ENCODE measurements at places on chromosomes 3 and 15.

DNA sequence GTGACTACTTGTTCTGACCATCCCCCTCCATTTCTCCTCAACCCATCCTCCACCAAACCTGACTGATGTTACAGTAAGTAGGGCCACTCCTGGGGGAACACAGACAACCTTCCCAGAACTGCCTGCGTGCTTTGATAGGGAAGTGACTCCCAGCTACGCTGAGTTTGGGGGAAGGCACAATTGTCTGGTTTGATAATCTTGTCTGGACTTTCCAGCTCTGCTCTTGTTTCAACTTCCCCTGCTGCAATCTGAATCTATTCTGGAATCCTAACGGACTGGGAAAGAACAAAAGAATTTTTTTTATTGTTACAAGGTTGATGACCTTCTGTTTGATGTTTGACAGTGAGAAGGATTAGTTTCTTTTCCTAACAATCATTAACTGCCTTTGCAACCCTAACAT, 895.6 kb downstream of the ROBO1 start:
- no peak for DNase-seq

- DNase-seq = peak; percentile 37
Measured at GRCh38 chr15:59689626-59690236, 611 bp upstream of the BNIP2 start.

DNA sequence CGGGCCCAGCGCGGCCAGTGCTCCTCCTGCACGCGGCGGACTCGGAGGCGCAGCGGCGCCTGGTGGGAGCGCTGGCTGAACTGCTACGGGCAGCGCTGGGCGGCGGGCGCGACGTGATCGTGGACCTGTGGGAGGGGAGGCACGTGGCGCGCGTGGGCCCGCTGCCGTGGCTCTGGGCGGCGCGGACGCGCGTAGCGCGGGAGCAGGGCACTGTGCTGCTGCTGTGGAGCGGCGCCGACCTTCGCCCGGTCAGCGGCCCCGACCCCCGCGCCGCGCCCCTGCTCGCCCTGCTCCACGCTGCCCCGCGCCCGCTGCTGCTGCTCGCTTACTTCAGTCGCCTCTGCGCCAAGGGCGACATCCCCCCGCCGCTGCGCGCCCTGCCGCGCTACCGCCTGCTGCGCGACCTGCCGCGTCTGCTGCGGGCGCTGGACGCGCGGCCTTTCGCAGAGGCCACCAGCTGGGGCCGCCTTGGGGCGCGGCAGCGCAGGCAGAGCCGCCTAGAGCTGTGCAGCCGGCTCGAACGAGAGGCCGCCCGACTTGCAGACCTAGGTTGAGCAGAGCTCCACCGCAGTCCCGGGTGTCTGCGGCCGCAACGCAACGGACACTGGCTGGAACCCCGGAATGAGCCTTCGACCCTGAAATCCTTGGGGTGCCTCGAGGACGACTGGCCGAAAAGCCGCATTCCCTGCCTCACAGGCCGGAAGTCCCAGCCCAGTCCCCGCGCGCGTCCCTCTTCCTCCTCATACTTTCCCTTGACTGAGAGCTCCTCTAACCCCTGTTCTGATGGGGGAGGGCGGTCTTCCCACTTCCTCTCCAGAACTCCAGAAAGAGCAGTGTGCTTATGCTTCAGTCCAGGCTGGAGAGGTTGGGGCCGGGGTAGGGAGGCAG, 1.4 kb upstream of the IL17RC start:
- DNase-seq = peak; percentile 26

DNA sequence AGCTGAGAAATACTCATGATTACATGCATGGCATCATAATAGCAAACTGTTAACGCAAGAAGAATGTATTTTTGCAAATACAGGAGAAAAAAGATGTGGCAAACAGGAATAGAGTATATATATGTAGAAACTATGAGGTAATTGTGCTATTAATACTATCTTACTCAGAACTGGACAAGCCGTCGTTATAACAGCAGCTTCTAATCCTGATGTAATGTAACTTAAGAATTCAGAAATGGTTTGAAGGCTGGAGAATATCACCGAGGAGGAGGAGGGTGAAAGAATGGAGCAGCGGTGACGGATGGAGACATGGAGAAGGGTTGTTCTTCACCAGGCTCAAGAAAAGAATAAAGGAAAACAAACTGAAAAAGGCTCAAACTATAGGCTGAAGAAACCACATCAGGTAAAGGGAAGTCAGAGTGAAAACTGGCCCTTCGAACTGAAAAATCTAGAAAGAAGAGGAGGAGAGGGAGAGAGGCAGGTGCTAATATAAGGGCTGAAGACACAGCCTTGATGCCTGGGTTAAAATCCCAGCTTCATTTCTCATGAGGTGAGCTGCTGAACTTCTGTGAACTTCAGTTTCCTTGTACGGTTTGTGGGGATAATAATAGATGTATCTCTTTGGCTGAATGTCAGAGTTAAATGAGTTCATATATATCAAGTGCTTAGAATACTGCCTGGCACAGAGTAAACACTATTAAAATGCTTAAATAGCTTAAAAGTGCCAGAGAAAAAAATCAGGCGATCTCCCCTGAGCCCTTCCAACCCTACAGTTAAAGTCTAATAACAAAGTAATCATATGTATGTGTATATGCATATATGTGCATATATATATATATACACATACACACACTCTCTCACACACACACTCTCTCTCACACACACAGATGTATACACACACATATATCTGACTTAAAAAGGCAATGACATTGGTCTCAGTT, 43.9 kb downstream of the GOLIM4 start:
- DNase-seq = no peak

DNA sequence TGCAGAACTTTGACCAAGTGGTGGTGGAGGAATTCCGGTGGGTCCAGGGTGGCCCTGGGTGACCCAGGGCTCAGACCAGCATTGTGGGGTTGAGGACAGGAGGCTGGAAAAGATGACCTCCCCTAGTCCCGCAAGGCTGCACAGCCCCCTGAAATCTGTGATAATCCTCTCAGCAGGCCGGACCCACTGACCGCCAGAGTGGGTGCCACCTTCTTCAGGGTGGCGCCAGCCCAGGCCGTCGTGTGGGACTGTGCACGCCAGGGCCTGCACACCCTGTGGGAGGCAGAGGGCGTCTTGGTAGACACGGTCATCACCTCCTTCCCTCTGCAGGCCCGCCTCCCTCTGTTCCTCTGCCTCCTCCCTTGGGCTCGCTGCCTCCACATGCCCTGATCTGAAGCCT, 137.7 kb downstream of the TBC1D2B start:
- DNase-seq = no peak

- no peak for DNase-seq
Measured at GRCh38 chr15:36511594-36511993, 67.8 kb upstream of the CDIN1 start.

DNA sequence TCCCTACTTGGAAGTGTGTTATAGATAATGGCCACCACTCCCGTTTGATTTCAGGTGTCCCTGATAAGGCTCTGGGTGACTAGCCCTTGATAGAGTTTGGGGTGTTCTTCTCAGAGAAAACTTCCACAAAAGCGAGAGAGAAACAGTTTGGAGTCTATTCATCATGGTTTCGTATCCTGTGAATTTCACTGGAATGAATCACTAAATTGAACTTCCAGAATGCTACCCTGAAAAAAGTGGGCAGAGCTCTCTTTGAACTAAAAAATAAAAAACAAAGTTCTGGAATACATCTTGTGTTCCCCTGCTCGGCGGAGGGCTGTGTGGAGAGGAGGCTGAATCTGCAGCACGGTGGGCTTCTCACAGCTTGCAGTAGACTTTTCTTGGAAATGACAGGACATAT, 52.8 kb upstream of the FAM98B start:
- no peak for DNase-seq

DNA sequence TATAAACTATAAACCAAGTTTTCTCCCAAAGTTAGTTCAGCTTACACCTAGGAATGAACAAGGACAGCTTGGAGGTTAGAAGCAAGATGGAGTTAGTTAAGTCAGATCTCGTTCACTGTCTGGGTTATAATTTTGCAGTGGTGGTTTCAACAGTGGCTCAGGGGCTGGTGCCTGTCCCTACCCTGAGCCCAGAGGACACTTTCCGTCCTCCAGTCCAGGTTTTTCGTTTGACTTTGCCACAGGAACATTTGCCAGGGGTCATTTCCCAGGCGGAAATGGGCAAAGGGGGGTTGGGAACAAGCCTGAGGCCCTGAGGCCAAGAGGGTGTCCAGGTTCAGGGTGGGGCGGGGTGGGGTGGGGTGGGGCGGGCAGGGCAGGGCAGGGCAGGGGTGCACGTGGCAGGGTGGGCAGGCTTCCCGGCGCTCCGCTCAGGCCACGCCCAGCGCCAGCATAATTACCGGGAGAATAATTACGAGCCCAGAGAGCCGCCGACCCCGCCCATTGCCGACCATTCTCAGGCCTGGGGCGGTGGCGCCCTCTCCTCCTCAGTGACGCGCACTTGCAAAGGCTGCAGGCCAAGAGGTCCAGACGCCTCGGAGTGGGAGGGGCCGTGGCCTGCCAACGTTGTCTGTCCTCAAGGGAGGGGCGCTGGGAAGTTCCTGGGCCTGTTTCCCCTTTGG, 70.4 kb downstream of the KLF13 start:
- no peak for DNase-seq

- DNase-seq = no peak
Measured at GRCh38 chr15:77550301-77551251, 82.1 kb downstream of the LINGO1 start.

- DNase-seq = no peak
Measured at GRCh38 chr3:156535162-156535627, 19.7 kb downstream of the SSR3 start.

- DNase-seq = no peak
Measured at GRCh38 chr3:101333883-101334282, 13.5 kb upstream of the IMPG2 start.

GRCh38 chr3:119315600-119316312, 21.6 kb downstream of the ARHGAP31 start:
- no peak for DNase-seq

- no peak for DNase-seq
Measured at GRCh38 chr15:51727141-51727897, 10.1 kb downstream of the LYSMD2 start.

GRCh38 chr15:68430471-68431036, 1.4 kb downstream of the ITGA11 start:
- no peak for DNase-seq

- no peak for DNase-seq
Measured at GRCh38 chr3:195086341-195086740, 184.6 kb downstream of the XXYLT1 start.

DNA sequence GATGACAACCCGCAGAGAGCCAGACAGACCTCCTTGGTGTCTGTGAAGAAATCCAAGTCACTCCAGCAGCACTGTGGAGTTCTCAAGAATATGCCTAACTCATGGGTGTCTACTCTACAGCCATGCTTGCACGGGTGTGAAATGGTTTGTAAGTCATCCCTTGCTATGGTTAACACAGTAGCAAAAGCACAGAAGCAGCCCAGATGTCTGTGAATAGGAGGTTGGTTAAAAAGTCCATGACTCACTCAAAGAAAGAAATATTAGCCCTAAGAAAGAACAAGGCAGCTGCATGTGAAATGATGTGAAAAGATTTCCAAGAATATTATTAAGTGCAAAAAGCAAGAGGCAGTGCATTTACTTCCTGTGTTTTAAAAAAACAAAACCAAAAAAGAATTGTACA, 12.1 kb upstream of the LIMD1 start:
- no peak for DNase-seq

GRCh38 chr3:30314757-30315325, 291.6 kb upstream of the TGFBR2 start:
- no peak for DNase-seq

DNA sequence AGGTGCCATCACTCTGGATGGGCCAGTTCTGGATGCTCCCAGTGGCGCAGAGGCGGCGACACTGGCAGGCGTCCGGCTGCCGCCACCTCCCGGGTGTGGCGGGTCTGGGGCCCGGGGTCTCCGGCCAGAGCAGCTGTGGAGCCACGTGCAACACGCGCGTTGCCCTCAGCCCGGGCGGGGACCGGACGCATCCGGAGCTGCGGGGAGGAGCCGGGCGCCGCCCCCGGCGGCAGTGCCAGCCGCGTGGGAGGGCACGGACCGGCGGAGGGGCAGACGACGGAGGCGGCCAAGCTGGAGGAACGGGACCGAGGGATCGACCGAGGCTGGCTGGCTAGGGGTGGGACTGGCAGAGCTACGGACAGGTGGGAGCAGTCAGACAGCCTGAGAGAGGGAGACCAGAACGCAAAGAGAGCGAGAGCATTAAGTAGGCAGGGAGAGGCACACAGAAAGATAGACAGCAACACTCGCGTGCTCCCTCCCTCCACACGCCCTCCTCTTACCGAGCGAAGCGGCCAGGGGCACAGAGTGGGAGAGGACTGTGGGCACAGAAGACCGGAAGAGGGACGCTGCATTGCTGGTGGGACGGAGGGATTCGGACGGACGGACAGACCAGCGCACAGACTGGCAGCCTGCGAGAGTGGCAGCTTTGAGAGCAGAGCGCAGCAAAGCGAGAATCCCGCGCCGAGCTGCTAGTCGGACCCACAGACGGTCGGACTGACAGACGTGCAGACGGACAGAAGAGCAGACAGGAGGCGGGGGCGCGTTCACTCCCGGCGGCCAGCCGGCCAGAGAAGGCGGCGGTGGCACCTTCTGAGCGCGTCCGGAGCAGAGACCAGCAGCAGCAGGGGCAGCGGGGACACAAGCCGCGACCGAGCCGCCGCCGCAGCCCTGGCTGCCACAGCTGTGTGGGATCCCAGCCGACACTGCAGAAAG, at the start of gene ARPP21:
ARPP21 (plus strand) TSS at position 272 of the 933 bp plus-strand sequence. CDS start 42,227 bp downstream, outside the sequence.
- peak; percentile 83 for DNase-seq

GRCh38 chr3:148211725-148212124, 486.0 kb upstream of the AGTR1 start:
- DNase-seq = no peak

- DNase-seq = no peak
Measured at GRCh38 chr15:40567111-40567510, 2.0 kb upstream of the RPUSD2 start.

DNA sequence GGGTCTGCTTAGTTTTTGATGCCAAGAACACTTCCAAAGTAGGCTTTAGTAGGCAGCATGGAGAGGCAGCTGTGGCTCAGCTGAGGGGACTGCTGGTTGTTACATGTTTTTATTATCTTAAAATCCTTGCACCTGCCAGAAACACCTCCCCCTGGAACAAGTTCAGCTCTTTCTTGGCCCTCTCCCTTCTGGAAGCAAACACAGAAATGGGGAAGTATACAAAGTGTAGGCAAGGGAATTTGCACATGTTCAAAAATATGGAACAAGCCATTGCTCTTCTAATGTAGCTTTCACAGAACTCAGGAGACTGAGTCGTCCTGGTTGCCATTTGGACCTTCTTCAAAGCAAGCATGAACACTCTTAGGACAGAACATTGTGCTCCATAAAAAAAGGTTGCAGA, 169.1 kb upstream of the SEMA6D start:
- DNase-seq = no peak
